ENCODE measurements at places on chromosomes 12 and 14.

DNA sequence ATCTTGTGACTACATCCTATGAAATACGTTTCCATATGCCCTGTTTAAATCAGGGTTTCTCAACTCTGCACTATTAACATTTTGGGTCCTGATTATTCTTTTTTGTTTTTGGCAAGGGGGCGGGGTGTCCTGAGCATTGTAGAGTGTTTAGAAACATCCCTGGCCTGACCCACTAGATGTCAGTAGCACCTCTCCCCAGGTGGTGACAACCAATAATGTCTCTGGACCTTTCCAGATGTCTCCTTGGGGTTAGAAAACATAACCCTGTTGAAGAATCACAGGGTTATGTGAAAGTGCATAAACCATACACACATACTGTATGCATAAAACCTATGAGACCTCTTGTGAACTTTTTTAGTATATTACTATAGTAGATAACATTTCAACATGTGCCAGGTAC lies 1.4 kb downstream of the ACAD10 start:
- no peak for DNase-seq

DNA sequence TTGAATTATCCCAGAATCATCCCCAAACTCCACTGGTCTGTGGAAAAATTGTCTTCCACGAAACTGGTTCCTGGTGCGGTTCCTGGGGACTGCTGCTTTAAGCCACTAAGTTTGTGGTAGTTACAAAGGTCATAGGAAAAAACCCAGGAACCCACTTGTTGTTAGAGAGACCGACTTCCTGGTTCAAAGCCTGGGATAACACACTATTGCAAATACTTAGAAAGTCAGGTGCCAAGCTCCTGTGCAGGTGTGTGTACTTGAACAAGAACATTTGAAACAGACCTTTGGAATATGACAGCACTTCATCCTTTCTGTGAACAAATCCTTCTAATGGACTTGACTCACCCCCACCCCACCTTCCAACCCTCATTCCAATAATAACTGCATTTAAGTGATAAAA lies 519.6 kb downstream of the GLT1D1 start:
- no peak for DNase-seq

DNA sequence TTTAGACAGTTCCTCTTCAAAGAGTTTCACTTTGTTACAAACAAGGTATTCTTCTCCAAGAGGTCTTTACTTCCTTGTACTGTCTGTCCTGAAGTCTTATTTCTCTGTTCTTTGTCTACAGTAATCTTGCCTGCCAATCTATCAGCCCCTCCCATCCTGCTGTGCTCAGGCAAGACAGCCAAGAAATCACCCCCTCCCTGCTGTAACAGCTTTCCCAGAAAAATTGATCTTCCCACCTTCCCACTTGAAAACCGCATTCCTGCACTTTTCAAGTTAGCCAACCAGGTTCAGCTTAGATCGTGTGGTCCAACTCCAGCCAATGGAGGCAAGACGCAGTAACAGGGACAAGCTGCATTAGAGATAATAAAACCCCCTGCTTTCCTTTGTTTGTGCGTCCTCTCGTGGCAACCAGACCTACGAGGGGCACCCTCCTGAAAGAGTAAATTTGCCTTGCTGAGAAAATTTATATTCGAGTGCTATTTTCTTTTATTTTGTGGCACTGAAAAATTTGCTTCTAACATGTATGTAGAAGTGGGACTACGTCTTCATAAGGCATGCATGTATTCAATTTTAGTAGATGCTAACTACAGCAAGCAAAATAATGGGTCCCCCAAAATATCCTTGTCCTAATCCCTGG lies 46.5 kb upstream of the ESR2 start:
- DNase-seq, result no peak

DNA sequence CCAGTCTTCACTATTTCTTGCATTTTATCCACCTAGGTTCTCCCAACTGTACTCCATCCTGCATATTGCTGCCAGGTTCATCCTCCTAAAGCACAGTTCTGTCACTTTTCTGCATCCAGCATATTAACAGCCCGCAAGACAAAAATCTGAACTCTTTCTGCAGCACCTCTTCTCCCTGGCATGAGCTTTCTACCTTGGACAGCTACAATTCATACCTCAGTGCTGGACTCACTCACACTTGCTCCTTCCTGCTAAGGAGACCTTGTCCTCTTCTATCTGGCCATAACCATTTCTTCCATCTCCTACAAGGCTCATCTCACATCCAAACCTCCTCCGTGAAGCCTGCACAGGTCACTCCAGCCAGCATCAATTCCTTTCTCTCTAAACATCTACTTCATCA lies 170.1 kb upstream of the GRIP1 start:
- DNase-seq, result no peak

DNA sequence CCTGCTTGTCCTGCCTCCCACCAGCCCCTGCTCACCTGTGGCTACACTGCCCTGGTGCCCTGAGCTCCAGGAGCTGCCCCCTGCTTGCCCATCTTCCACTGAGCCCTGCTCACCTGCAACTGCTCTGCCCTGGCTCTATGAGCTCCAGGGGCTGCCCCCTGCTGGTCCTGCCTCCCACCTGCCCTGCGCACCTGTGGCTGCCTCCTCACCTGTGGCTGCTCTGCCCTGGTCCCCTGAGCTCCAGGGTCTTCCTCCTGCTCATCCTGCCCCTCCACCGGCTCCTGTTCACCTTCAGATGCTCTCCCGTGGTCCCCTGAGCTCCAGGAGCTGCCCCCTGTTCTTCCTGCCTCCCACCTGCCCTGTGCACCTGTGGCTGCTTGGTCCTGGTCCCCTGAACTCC lies 247.6 kb downstream of the TMEM121 start:
- no peak for DNase-seq

DNA sequence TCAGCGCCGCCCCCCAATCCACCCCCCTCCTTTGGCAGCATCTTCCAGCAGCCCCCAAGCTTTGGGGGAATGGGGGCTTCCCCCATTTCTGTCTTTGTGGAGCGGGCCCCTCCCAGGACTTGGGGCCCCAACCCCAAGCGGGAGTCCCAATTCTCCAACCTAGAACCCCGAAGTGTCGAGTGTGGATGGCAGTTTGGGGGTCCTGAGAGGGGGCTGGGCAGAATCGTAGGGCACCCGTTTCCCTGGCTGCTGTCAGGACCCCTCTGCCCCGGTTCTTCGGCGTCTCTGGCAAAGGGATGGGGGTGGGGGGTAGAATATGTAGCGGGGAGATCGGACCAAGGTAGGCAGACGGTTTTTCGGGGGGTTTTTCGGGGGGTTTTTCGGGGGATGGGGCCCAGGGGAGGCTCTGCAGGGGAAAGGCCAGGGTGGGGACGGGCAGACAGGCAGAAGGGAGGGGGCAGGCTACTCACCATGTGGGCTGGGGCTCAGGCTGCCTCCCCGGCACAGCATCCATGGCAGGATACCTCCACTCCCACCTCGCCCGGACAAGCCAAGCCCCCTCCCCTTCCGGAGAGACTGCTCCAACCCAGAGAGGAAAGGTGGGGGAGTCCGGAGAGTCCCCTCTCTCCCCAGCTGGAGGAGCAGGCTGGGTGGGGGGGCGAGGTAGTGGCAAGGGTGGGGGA lies 739 bp downstream of the JPH4 start:
- no peak for DNase-seq

GRCh38 chr12:50625029-50625925 lies 120.5 kb downstream of the DIP2B start:
- no peak for DNase-seq

GRCh38 chr14:34437729-34438080 lies 24.3 kb downstream of the SPTSSA start:
- no peak for DNase-seq

DNA sequence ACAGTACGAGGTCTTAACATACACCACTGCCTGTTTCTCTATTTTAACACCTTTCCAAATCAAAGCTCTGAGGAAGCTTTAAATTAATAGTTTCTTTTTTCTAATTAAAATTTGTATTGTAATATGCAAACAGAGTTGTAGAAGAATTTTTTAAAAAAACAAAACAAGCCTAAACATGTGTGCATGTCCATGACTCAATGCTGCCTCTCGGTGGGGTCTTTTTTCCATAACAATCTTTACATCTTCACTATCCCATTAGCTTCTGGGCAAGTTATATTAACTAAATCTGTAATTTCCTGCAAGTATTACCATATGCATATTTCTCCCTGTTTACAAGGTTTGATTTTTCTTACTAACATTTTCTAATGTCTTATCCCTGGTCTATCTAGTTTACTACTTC lies 143.9 kb upstream of the NAV3 start:
- DNase-seq, result peak; percentile 18

DNA sequence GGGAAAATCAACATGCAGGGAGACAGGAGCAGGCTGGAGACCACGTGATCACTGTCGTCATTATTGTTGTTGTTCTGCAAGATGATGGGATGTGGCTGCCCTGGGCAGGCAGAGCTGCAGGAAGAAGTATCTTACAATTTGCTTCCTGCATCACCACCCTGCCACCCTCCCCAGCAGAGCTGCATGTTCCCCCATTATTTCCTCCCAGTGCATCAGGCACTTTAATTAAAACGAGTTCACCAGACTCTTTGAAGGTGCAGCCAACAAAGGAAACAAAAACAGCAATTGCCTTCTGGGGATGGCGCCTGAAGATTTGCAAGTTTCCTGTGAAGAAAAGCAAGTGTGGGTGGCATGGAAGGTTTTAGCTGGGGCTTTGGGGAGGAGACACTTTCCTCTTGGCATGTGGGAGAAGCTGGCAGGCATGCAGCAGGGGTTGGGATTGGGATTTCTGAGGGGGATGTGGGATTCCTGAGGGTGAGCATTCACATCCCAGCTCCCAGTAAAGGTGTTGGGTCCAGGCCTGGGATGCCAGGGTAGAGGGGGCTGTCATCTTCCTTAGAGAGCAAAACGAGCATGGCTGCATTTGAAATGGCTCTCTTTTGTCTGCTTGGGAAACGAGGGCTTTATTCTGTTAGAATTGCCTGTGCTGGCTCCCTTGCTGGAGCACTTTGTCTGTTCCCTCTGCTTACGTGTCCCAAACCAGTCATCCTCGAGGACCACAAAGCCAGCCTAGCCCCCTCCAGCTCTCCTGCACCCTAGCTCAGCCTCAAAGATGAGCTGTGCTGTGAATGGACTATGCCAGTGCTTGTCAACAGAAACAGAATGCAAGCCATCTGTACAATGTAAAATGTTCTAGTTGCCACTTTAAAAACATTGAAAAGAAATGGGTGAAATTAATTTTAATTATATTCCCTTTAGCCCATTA lies 11.5 kb upstream of the C14orf132 start:
- no peak for DNase-seq

DNA sequence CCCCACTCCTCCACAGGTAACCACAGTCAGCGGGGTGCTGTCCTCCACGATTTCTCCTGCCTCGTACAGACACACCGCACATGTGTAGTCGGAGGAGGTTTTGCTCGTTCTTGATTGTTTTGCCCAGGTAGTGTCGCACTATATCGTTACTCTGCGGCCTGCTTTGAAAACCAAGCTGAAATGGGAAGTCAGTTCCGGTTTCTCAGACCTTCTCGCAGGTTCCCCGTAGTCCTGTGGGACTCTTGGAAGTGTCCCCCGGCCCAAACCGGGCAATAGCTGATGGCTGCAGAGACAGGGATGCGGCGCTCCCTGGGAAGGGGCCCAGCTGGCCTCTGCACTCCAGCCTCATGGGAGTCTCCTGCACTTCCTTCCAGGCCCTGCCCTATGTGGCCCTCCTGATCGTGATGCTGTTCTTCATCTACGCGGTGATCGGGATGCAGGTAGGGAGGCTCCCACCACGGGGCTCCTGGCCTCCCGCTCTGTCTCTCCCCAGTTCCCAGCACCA lies 141.3 kb upstream of the FKBP4 start:
- DNase-seq, result no peak

- DNase-seq, result no peak
These were observed 2.2 kb downstream of the CYP27B1 start for GRCh38 chr12:57764662-57765002.

DNA sequence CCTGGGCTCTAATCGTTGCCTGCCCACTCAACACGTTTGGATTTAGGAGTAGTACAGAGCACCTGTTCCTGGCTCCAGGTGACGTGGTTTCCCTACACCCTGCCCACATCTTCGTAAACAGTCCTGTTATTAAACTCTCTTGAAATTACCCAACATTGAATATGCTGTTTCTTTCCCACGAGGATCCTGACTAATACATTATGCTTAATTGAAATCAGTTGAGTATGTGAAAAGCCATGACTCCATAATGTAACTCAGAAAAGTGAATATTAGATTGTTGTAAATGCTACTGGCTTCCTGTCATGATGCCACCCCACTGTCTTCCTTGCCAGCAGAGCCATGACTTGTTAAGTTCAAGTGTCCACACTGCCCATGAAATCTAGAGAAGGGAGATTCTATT lies 21.6 kb downstream of the AK7 start:
- no peak for DNase-seq

DNA sequence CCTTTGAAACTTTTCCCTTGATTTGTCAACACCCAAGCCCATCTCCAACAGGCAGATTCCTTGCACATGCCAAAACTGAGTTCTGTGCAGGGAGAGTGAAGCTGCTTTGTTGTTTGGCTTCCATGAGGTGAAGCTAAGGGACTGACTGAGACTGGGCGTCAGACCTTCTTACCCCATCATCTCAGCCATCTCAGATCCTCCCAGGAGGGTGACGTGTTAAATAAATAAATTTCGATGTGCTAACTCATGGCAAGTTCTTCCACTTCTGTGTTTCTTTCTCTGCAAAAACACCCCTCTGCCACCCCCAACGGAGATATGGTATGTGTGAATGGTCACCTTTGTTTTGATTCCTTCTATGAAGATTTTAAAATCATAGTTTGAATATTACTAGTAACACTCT lies 17.8 kb downstream of the UTP20 start:
- DNase-seq, result no peak

- DNase-seq, result no peak
These were observed 247.9 kb upstream of the RTL1 start for GRCh38 chr14:101151226-101151926.

DNA sequence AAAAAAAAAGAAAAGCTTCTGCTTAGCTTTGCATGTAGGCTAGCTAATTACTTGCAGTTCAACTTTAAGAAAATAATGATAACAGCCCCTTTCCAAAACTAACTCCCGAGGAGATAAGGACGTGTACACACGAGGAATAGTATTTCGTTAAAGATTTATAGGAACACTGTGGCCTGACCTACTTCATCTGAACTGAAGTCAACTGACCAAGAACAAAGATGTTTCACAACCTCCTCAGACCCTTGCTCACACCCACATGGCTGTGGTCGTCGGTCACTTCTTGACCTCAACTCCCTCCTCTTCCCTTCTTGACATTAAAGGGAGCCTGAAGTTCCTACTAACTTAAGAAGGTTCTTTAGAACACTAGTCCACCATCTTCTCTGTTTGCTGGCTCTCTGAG lies 25.3 kb upstream of the FAM181A start:
- DNase-seq, result no peak

DNA sequence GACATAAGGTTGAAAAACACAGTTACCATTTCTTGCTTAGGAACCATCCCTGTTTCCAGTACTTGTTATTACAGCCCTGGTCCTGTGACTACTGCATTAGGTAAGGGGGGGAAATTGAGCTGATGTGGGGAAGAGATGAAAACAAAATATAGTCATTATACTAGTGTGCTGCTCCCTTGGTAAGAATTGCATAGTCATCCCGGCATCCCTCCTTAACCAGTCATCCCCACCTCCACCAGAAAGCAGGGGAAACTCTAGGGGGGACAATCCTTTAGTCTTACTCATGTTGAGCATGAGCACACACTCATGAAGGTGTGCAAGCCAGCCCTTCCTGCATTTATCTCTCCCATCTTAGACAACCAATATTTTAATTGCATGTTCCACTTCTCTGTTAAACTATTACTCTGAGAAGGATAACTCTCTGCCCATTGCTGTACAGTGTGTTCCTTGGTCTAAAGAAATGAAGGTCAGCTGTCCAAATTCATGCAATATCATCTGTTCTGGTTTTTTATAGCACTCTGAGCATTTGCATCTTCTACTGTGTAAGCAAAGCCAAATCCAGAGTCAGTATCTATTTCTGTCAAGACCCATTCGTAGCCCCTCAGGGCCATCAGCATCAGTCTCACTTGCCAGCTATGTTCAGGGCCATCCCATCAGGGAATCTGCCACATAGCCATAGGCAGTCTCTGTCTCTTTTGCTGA lies 46.8 kb downstream of the TMEM30B start:
- DNase-seq, result no peak

All from AG04450 (cell line).